Tongue (tissue), 3 donors: ENCODE measurements at places on chromosomes 3 and 15. TPM values are rescaled to one million over a fixed set of nuclear protein-coding genes. Genes with fewer than 3 reads are reported as not detected.
A peak's percentile ranks its signal among the peaks of the same experiment; 100 is the strongest.

- no peak for DNase-seq
Measured at GRCh38 chr3:39892068-39892467, 82.7 kb downstream of the MYRIP start.

DNA sequence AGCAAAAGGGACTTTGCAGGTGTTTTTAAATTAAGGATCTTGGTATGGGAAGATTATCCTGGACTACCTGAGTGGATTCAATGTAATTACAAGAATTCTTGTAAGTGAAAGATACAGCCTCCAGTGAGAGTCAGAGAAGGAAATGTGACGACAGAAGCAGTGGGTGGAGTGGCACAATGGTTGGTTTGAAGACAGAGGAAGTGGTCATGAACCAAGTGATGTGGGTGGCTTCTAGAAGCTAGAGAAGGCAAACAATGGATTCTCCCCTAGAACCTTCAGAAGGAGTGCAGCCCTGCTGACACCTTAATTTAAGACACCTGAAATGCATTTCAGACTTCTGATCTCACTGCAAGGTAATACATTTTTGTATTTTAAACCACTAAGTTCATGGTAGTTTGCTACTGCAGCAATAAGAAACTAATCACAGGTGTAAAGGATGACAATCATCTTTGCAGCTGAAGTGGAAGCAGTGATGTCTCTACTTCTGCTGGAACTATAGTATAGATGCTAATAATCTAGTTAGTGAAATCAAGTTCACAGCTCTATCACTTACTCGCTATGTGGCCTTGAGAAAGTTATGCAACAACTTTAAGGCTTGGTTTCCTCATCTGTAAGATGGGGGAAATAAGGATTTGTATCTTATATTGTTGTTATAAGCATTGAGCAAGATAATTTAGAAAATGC, 403.4 kb upstream of the SUCLG2 start:
- DNase-seq = no peak

DNA sequence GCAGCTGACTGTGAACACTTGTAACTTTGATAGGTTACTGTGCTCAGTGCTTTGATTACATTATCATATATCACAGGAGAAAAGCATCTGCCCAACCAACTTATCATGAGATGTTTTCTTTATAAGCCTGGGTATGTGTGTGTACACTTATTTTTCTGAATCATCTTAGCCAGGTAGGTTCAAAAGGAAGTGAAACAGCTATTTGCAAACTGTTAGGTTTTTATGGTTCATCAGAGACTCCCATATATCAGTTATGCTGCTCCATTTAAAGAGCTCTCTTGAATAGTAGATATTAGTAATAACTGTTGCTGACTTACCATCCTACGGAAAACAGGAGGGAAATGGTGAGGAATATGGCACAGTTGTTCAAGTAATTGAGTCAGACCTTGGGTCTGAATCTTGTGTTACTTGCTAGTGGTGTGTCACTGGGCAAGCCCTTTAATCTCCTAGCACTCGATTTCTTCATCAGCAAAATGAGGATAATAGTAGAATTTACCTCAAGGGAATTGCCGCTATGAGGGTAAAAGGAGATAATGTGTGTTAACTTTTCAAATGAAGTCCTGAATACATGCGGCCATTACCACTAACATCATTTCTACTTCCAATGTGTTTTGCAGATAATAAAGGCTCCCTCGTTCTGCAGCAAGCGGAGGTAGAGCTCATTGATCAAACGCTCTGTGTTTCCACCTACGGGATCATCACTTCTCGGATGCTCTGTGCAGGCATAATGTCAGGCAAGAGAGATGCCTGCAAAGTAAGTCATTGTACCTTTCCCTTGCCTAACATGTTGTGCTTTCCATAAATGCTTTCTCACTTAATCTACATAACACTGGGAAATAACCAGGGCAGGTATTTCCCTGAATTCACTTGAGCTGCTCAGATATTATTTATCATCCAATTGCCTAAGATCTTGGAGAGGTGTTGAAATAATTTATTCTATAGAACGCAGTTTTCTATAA, 7.8 kb upstream of the C3orf52 start:
- no peak for DNase-seq

GRCh38 chr3:9137676-9138075, 111.8 kb downstream of the SRGAP3 start:
- DNase-seq = peak; percentile 74

DNA sequence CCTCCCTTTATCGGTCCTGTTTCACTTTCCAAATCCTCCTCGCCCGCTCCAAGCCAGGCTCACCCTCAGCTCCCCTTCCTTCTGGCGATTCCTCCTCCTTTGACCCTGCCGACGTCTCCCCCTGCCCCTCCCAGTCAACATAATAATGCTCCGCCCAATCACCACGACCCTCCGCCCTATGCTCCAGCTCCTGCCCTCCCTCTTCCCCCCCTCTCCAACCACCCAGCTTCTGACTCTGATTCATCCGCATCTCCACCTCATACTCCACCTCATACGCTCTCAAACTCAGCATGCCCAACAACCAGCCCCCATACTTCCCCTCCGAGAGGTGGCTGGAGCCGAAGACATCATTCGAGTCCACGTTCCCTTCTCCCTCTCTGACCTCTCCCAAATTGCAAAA, 7.1 kb upstream of the AADAC start:
- no peak for DNase-seq

DNA sequence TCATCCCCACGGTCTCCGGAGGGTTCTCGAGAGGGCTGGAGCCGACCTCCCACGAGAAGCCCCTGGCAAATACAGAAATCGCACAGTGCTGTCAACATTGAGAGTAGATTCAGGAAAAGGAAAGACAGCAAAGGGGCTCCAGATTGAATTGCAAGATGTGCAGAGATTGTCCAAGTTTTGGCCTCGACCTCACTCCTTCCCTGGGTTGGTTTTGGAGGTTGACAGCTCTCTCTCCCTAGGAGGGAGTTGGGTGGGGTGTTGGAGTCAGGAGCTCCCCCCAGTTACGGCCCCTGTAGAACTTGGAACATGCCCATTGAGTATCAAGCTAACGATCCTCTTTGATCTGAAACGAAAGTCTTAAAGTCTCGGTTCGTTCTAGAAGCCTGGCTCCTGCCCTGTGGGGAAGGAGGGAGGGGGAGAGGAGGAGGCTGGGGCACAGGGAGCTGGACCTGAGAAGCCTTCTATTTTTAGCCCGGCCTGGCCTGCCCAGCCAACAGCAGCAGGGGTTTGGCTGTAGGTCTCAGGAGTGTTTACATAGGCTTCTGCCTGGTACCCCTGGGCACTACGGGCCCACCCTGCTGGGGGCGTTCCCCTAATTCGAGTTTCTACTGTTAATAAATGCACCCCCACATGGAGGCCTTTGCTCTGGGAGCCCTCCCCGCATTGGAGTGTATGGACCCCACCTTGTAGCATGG, 672 bp upstream of the KY start:
- DNase-seq = peak; percentile 88

DNA sequence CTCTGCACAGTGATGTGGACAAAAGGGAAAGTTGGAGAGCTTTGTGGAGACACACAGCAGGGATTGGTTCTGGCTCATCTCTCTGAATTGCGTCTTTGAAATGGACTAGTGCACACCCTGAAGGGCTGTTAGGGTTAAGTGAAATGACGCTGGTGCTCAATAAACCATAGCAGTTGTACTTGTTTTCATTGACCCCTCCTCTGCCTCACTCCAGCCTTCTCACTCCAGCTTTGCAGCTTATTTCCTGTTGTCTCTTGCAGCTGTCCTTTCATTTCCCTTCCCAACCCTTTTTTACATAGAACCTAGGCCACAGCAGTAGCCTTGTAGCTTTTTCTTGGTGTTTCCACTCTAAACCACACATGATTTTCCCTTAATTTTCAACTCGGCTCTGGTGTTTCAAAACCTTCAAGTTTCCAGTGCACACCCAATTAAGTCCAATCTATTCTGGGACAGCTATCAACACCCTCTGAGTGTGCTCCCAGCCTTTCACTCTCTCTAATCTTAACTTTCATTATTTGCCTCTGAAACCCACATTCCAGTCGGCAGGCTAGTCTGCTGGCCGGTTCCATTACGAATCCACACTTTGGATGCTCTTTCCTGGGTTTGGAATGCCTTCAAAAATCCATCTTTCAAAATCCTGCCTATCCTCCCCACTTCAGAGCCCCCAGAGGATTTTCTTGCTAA, 6.4 kb downstream of the C3orf52 start:
- DNase-seq = no peak

- DNase-seq = peak; percentile 31
Measured at GRCh38 chr3:9250236-9250635, 790 bp upstream of the SRGAP3 start.

- DNase-seq = peak; percentile 50
Measured at GRCh38 chr15:83206526-83207008, 1.1 kb downstream of the HDGFL3 start.

DNA sequence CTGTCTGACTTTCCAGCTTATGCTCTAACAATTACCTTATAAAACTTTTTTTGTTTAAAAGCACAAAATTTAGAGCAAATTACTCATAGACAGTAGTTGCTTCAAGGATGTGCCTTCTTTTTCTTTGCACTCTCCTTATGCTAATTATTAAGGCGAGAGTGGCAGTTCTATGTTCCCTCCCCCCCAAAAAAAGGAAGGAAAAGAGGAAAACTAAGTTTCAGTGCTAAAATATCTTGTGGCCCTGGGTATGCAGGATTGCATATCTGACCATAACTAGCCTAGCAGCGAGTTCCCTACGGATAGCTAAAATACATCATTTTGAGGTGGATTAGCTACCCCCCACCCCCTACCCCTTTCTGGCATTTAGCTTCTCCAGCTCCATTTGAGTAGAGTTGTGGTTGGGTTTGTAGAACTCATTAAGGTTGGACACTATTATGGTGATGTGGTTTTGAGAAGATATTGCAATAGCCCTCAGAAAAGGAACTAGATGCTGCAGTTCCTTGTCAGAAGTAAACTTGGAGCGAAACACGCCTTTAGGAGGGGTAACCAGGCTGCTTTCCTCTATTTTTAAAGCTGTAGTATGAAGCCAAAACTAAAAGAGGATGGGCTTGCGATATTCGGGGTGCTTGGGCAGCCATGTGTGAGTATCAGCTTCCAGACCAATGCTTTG, 174.6 kb downstream of the AKAP13 start:
- DNase-seq = no peak

GRCh38 chr3:13415997-13416793, 3.9 kb downstream of the NUP210 start:
- no peak for DNase-seq

DNA sequence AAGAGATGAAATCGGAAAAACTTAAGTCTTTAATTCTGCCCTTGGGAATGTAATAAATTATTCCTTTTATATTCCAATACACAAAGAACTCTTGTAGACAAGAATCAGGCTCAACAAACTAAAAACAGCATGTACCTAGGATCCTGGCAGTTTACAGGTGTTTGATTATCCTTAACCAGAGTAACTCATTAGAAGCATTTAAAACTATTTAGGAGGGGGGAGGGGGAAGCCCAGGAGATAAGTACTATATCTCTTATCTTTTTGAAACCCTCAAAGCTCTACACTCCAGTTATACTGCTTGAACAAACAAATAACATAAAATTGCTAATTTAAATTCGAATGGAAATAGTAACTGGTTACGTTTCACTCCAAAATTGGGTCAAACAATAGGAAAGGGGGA, 1.9 kb downstream of the CNBP start:
- no peak for DNase-seq

- DNase-seq = no peak
Measured at GRCh38 chr15:42670451-42670850, 66.5 kb downstream of the CDAN1 start.

DNA sequence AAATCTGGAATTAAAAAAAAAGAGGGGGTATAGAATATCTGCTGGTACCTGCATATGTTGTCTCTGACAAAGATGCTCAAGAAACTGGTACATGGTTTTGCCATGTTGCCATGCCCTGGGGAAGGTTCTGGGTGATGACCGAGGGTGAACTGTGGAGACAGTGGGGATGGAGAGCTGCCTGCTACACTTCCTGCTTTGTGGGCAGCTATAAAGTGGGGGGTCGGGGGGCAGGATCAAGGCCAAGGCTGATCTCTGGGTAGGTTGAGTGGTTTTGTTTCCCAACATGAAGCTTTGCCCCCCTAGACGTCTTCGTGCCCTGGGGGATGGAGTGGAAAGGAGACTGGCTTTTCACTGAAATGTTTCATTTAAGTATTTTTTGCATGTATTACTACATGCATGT, 74.6 kb downstream of the IQSEC1 start:
- DNase-seq = no peak

- peak; percentile 86 for DNase-seq
Measured at GRCh38 chr3:57091521-57092273, 31.2 kb downstream of the SPATA12 start.

GRCh38 chr3:155741603-155742002, 3.3 kb downstream of the PLCH1 start:
- DNase-seq = no peak

DNA sequence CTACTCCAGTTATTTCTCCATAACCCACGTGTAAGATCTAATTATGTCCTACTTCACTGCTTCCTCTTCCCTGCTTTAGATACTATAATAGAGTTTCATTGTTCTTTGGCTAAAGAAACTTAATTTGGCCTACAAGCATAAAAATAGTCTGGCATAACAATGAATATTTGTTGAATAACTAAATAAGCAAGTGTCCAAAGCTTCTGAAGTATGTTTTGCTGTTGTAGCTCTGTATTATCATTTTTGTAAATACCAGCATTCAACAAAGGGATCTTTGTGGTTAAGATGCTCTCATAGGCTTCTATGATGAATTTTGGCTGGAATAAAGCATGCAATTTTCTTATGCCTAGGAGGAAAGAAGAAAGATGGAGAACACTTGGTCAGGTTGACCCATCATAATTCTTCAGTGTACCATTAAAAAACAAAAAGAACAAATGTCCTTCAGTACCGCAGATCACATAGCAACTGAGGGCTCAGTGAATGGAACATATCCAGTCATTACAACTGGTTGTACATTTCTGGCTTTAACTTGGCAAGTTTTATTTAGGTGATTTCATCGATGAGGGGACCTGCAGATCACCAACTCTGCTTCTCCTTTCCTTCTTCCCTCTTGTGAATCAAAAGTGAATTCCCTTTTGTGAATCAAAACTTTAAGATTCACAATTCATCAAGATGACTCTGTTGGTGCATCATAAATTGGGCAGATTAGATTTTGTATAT, 465.9 kb upstream of the TGFBR2 start:
- peak; percentile 3 for DNase-seq

A4GNT gene
- not detected for total RNA-seq

UBA5 gene
- 63.6 TPM for total RNA-seq

CYP1A1 gene
- 0.51 TPM for total RNA-seq

TMEM108 gene
- total RNA-seq = 4.6 TPM

TRH gene
- total RNA-seq = 0.62 TPM

COL6A5 gene
- total RNA-seq = not detected

STXBP5L gene
- total RNA-seq = not detected

GP5 gene
- total RNA-seq = 0.21 TPM

ATP10A gene
- 6.5 TPM for total RNA-seq

MYZAP gene
- 3.5 TPM for total RNA-seq

NAALADL2 gene
- 76.0 TPM for total RNA-seq

NANOGP8 gene
- not detected for total RNA-seq
